ENCODE measurements at places on chromosomes 5 and 9. TPM values are rescaled to one million over a fixed set of nuclear protein-coding genes. Genes with fewer than 3 reads are reported as not detected.

The DAB2 gene
- total RNA-seq: 79.0 TPM

The KLF9 gene
- total RNA-seq: 96.4 TPM

The PRDM9 gene
- total RNA-seq: not detected

The ADAMTS2 gene
- 8.0 TPM for total RNA-seq

DNA sequence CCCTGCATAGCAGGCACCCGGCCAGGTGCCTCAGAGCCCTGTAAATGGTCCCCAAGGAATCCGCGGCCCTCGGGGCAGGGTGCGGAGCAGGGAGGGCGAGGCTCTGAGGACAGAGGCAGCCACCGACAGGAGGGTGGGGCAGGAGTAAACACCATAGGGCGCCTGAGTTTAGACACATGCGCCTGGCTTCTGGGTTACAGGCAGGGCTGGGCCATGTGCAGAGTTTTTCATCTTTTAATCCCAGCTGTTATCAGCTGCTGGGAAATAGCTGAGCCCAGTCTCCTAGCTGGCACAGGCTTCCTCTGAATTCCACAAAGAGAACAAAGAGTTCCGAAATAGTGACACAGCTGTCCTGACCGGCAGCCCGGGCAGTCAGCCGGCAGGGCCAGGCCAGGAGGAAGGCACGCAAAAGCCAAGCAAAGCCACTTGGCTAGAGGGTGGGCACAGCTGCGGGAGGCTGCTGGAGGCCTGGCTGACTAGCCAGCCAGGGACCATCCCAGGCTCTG is 98.9 kb upstream of the PHYKPL start:
- H3K4me3 ChIP-seq: no peak overlapping the region
- no peak overlapping the region for H3K27ac ChIP-seq
- no peaks in the 10 kb centered on the region for H3K36me3 ChIP-seq
- H3K4me1 ChIP-seq: no peaks in the 10 kb centered on the region

DNA sequence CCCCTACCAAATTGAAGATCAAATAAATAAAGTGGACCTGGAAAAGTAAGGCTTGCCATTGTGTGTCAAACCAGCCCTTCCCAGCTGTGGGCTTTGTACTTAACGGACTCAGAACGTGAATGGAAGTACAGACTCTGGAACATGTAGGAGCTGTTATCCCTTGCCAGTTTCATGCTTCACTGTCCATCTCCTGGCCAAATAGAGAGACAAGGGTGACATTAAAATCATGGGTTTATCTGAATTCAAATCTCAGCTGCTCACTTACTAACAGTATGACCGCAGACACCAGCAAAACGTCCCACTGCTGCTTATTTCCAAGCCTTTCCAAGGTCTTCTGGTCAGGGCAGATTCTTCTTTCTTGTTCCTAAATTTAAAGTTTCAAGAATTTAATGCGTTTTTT is 52.2 kb downstream of the EXOSC2 start:
- H3K27ac ChIP-seq: no peak overlapping the region
- no peak for DNase-seq
- no peaks in the 10 kb centered on the region for H3K27me3 ChIP-seq
- peaks cover 2% of the 10 kb centered on the region for H3K4me1 ChIP-seq
- H3K36me3 ChIP-seq: no peaks in the 10 kb centered on the region
- no peak overlapping the region for H3K4me3 ChIP-seq

DNA sequence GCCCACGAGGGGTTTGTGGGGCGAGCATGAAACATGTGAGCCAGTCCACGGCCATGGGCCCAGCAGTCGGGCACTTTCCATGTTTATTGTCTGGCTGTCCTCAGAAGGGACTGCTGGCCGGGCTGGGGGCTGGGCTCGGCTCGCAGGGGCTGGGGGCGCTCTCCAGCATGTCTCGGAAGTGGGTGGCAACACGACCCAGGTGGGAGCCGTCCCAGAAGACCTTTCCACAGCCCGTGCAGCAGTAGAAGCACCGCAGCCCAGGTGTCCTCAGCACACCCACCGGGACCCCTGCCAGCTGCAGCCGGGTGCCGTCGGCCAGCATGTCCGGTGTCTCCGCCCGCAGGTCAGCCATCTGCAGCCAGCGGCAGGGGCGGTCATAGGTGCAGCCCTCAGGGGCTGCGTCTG is 4.8 kb upstream of the NRARP start:
- H3K27me3 ChIP-seq: peaks cover 5% of the 10 kb centered on the region
- peak; percentile 42 for DNase-seq
- H3K4me1 ChIP-seq: peaks cover 19% of the 10 kb centered on the region
- H3K36me3 ChIP-seq: no peaks in the 10 kb centered on the region
- no peak overlapping the region for H3K4me3 ChIP-seq
- H3K27ac ChIP-seq: no peak overlapping the region

DNA sequence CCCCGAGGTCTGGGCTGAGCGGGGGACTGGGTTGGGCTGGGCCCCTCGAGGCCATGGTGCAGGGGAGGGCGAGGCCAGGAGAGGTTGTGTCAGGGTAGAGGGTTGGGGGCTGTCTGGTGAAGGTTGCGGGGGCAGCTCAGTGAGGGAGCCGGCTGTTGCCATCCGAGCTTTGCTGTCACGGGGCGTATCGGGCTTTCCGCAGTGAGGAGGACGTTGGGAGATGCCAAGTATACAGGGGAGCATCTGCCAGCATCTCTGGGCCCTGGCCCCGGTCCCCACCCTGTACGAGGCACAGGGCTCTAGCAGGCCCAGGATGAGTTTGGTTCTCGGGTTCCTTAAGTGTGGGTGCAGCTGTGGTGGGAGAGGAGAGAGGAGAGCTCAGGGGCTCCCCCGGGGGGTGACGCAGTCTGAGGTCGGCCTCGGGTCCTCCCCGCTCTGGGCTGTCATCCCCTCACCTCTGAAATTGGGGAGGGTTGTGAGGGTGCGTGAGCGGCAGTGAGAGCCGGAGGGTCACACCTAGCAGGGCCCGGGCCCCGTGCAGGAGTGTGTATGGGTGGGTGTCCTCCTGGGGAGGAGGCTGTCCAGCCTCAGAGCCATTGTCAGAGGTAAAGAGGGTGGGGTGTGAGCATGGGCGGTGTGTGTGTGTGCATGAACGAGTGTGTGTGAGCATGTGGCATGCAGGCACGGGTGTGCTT is 87.3 kb downstream of the COL5A1 start:
- H3K4me1 ChIP-seq: peaks cover 30% of the 10 kb centered on the region
- H3K27me3 ChIP-seq: no peaks in the 10 kb centered on the region
- H3K4me3 ChIP-seq: no peak overlapping the region
- no peaks in the 10 kb centered on the region for H3K36me3 ChIP-seq
- no peak overlapping the region for H3K27ac ChIP-seq
- DNase-seq: no peak

DNA sequence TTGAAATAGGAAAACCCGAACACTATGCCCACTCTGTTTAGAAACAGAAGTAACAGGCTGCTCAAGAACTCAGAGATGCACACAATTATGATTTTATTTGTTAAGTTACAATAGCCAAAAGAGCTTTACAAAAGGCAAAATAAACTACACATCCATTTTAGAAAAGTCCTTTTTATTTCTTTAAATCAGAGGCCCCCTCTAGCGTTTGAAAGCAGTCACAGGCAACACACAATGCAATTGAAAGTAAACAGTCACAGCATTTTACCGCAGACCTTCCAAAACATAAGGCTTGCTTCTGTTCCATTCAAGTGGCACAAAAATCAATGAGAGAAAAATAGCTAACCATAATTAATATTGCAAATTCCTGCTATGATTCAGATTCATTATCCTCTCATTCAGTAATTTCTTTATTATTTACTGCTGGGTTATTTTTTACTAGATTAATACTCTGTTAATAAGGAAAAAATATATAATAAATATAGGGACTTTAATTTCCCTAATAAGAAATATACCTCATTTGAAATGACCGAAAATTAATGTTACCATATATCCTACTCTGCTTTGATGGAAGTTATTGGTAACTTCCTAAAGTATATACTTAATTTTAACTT is 78.3 kb downstream of the CEP120 start:
- peak; percentile 45 for DNase-seq
- no peak overlapping the region for H3K27ac ChIP-seq
- no peaks in the 10 kb centered on the region for H3K36me3 ChIP-seq
- H3K4me1 ChIP-seq: no peaks in the 10 kb centered on the region
- H3K4me3 ChIP-seq: no peak overlapping the region

- H3K4me1 ChIP-seq: peaks cover 24% of the 10 kb centered on the region
- H3K4me3 ChIP-seq: no peak overlapping the region
- peak overlapping the region; percentile 87 for H3K27ac ChIP-seq
- DNase-seq: no peak
- H3K36me3 ChIP-seq: no peaks in the 10 kb centered on the region
- H3K27me3 ChIP-seq: no peaks in the 10 kb centered on the region
Measured at GRCh38 chr5:176180339-176180738, 57.9 kb upstream of the SIMC1 start.

GRCh38 chr5:180179442-180180420 is 29.3 kb downstream of the RASGEF1C start:
- H3K4me3 ChIP-seq: no peak overlapping the region
- H3K36me3 ChIP-seq: no peaks in the 10 kb centered on the region
- H3K4me1 ChIP-seq: peaks cover 3% of the 10 kb centered on the region
- no peaks in the 10 kb centered on the region for H3K27me3 ChIP-seq
- no peak for DNase-seq
- H3K27ac ChIP-seq: no peak overlapping the region

- no peak overlapping the region for H3K4me3 ChIP-seq
- no peak for DNase-seq
- H3K27ac ChIP-seq: no peak overlapping the region
- no peaks in the 10 kb centered on the region for H3K4me1 ChIP-seq
Measured at GRCh38 chr9:97747201-97747965, 50.2 kb upstream of the XPA start.

Data from ovary (tissue), 10 donors.